ENCODE measurements at places on chromosomes 5 and 9.

- DNase-seq: no peak
Measured at GRCh38 chr5:136025900-136026299, 2.9 kb upstream of the TGFBI start.

DNA sequence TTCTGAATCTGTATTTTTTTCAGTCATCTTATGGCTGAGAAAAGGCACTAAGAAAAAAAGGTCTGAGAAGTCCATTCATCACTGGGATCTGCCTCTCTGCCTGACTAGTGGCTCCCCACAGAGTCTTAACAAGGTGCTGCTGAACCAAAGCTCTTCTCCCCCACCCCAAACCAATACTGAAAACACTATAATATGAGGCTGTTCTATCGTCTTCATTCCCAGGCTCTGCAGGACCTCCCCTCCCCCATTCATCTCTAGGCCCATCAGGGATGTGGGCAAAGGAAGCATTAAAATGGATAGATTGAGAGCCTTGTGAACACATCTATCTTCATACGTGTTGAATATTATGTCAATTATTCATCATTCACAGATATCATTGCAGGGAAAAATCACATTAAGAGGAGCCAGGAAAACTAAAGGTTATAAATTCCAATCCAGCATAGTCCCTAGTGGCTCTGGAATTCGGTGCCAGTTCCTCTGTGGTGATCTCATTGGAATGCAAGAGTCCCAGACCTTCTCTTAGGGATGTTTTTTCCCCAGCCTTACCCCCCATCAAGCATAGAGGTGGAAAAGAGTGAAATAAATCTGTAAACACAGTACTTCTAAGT, 44.3 kb upstream of the GPR151 start:
- DNase-seq: no peak

DNA sequence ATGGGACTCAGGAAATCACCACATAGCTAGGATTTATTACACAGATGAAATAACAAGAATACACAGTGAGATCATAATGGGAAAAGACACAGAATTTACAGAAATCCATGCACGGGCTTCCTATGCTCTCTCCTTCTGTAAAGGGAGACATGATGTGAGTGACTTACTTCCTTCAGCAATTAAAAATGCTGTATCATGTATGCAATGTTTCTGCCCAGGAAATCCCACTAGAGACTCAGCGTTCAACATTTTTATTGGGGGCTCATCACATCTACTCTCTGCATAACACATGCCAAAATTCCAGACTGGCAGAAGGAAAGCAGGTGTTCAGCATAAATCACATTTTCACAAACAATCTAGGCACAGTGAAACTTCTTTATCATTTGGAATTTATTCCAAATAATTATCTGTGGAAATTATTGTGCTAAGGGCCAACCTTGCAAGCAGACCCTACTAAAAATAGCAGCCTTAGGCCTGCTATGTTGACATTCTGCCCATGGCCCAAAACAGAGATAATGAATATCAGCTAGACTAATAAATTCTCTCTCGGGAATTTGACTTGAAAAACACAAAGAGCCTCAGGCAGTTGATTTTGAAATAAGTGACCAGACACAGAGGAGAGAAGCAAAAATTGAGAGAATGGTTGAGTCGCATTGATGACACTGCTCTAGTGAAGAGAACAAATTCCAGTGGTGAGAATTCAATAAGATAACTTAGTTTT, 31.4 kb upstream of the SELENOP start:
- DNase-seq: no peak

DNA sequence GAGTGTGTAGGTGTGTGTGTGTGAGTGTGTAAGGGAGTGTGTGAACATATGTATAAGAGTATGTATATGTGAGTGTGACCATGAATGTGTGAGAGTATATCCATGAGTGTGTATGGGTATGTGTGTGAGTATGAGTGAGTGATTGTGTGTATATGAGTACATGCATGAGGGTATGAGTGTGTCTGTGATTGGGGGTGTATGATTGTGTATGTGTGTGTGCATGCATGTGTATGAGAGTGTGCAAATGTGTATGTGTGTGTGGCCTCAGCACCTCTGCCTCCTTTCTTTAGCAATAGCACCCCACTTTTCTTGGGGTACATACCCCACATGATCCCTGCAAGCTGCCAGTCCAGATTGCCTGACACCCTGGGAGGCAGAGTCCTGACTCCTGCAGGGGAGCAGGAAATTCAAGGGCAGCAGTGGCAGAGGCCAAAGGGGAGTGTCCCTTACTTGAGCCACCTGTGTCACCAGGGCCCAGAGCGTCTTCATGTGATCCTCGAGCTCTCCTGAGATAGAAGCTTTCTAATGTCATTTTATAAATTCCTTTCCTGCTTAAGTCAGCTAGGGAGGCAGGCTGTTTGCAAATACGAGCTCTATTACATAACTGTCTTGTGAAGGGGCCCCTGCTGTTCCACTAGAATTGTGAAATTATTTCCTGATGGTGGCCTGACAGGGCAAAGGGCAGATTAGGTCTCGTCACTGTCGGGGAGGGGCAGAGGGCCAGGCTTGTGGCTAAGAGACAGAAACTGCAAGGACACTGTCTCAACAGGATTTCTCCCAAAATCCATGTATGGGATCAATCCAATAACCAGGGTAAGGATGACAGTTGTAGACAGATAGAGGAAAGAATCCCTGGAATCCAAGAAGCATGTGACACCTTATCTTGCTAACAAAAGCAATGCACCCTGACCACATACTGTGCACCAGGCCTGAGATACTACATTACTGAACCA, 389.1 kb downstream of the GADD45G start:
- DNase-seq: peak; percentile 56

GRCh38 chr5:68306361-68307014, 90.9 kb downstream of the PIK3R1 start:
- no peak for DNase-seq

Data from CD4-positive, alpha-beta T cell treated with Interleukin-4 for 1 hour (primary cell).